ENCODE measurements at places on chromosomes 1 and 21.
A peak's percentile ranks its signal among the peaks of the same experiment; 100 is the strongest.

DNA sequence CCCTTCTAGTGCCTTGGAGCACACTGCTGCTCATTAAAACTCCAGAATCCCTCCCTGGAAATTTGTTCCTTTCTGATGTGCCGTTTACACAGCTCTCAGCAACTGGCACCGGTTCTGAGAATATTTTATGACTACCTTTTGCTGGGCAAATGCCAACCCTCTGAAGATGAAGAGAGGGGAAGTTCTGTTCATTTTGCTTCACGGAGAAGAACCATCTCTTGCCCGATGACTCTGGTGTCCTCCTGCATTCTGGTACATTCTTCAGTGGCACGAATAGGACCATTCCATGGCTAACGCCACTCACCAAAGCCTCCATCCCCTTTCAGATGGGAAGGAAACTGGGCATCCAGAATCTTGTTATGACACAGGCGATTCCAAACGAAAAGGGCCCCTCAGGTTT lies 96.2 kb upstream of the SIM2 start:
- DNase-seq = no peak

- no peak for DNase-seq
Measured at GRCh38 chr1:118366286-118366685, 181.3 kb upstream of the SPAG17 start.

- no peak for DNase-seq
Measured at GRCh38 chr1:182972231-182972630, 19.3 kb upstream of the SHCBP1L start.

DNA sequence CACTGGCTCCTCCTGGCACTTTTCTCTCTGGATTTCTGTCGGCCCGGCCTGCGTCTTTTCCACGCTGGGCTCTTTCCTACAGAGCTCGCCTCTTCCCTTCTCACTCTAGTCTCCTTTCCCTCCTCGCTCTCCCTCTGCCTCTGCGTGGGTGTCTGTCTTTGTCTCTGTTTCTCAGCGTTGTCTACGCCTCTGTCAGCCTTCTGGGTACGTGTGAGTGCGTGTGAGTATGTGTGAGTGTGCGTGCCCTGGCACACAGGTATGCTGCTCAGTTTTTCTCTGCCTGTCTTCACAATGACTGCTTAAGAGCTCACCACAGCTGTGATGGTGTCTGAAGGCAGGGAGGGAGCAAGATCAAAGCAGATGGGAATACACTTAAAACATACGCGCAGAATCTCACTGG lies 77.7 kb downstream of the KIRREL1 start:
- DNase-seq = no peak

- no peak for DNase-seq
Measured at GRCh38 chr21:33055991-33056390, 13.9 kb upstream of the OLIG1 start.

GRCh38 chr1:36400825-36401601 lies 3.3 kb upstream of the LSM10 start:
- DNase-seq = peak; percentile 63

GRCh38 chr1:1431845-1432273 lies 3.6 kb upstream of the VWA1 start:
- no peak for DNase-seq

GRCh38 chr21:46059195-46059594 lies 38.7 kb upstream of the COL6A2 start:
- DNase-seq = no peak

DNA sequence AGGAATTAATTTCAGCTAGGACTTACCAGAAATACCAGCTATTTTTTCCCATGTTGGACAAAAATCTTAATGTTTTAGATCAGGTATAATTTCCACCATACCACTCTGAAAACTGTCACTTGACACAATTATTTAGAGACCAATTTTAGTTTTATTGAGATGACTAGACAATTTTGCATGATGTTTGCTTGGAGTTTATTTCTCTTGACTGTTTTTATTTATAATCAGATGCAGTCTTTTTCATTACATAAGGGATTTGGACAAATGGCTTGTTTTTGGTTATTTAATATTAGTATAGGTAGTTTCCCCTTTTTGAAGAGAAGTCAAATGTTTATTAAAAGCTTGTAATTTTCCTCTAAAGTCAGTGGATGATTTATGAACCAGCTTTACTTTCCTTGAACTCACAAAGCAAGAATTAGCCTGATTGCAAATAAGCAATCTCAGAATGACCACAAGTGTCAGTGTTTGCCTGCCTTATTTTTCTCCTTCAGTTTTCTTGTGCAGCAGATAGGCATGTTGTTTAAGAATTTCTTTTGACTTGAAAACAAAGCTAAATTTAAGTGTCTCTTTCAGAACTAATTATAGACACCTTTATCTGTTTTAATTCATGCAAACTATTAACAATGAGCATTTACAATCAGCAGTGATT lies 3.8 kb upstream of the B3GALT2 start:
- no peak for DNase-seq

- no peak for DNase-seq
Measured at GRCh38 chr1:153001382-153001781, at the start of gene SPRR3. Gene SPRR3 (plus strand): TSS chr1:153001749. CDS start chr1:153003021, 1,272 bp downstream.

- DNase-seq = no peak
Measured at GRCh38 chr1:10829965-10830515, 33.6 kb upstream of the CASZ1 start.

- DNase-seq = no peak
Measured at GRCh38 chr1:58983162-58983561, 199.3 kb upstream of the JUN start.

DNA sequence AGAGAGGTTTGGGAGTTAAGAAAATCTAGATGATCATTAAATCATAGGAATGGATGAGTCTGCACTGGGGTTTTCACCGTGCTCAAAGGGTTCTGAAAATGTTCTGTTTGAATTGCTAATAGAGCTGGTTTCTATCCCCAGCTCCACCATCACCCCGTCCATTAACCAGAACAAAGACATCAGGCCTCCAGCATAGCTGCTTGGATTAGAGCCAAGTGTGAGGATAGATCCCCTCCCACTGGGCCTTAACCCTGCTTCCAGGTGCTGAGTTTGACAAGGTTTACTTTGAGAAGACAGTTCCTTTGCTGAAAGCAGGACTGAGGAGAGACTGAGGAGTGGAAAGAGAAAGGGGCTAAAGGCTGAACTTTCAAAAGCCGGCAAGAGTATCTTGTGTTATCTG lies 48.3 kb downstream of the MPZL1 start:
- no peak for DNase-seq

DNA sequence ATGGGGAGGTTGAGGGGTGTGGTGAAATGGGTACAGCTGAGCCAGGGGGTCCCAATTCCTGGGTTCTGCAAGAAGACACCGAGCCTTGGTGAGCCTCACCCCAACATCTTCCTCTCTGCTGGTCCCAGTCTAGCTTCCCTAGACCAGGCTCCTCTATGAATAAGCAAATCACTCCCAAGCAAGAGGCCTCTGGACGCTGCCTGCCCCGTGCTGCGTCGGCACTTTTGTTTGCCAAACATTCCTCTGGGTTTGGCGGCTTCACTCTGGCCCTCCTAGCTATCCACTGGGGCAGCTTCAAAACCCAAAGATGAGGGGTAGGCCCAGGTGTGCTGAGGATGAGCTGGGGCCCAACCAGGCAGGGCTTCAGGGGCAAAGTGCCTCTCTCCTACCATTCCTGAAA lies 137.1 kb upstream of the CD34 start:
- no peak for DNase-seq
